Activated CD8-positive, alpha-beta T cell treated with anti-CD3 and anti-CD28 coated beads, Interleukin-2, amount 10 ng/mL, durations not matched to agents 7 days and 5 days (primary cell): ENCODE measurements at places on chromosomes 1 and 21. TPM values are rescaled to one million over a fixed set of nuclear protein-coding genes. Genes with fewer than 3 reads are reported as not detected.
A peak's percentile ranks its signal among the peaks of the same experiment; 100 is the strongest.

DNA sequence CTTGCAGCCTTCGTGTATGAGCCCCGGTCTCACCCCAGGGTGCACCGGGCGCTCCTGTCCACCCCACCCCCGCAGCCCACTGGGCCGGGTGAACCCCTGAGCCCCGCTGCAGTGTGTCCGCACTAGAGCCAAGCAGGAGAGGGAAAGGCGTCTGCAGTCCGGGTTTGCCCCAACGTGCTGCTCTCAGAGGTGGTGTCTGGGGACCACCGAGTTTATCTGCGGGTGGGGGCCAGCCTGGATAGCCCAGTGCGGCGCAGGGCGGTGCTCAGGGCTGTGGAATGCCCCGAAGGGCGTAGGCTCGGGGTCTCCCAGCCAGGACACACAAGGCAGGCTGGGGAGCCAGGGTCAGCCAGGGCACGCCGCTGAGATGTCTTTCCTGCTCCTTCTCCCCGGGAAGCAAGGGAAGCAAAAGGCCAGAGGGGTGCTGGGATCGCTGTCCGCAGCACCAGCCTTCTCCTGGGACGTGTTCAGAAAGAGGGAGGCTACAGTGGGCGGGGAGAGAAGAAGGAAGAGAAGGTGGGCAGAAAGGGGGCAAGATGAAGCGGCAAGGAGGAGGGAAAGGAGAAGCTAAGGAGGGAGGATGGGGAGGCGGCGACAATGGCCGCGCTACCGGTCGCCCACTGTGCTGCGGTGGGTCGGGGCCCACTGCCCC is 56.6 kb downstream of the MAB21L3 start:
- peak overlapping the region; percentile 85 for H3K27ac ChIP-seq
- DNase-seq, result no peak
- H3K27me3 ChIP-seq, result peaks cover 11% of the 10 kb centered on the region
- no peaks in the 10 kb centered on the region for H3K36me3 ChIP-seq
- H3K4me3 ChIP-seq, result peak overlapping the region; percentile 71
- H3K4me1 ChIP-seq, result peaks cover 16% of the 10 kb centered on the region

Gene HSPA6
- 1.1 TPM for total RNA-seq

GRCh38 chr1:203278082-203278884 is 27.0 kb upstream of the BTG2 start:
- no peak for DNase-seq
- H3K4me3 ChIP-seq, result peak overlapping the region; percentile 43
- peak overlapping the region; percentile 78 for H3K27ac ChIP-seq
- peaks cover 75% of the 10 kb centered on the region for H3K4me1 ChIP-seq
- no peaks in the 10 kb centered on the region for H3K27me3 ChIP-seq

Gene MAGI3
- total RNA-seq, result 6.4 TPM

DNA sequence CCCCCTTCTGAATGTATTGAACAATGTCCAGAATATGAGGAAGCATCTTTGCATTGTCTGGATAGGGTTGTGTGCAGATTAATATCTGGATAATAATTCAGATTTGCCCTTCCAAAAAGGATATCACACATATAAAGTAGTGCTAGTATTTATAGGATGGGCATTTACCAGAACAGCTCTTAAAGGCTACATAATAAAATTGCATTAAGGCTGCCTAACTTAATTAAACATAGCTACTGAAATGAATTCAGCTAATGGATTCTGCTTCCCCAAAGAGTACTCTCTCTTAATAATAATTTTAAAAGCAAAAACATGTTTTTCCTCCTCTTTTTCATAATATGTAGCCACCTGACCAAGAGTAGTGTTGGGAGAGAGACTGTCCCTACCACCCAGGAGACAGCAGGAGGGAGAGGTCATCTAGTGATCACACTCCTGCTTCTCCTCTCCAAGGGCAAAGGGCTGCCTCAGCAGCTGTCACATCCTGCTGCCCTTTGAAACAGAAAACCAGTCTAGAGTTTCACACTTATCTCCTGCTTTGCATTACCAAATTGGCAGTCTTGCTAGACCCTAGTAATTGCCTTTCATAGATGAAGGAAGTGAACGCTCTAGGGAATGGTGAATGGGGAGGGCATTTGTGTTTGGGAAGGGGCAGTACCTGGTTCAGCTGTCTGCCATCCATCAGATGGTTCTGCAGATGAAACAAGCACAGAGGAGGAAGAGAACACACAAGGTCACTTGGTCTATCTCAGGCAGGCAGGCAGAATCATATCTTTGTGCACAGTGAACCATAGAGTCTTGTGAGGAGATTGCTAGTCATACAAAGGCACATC is 29.3 kb upstream of the DDAH1 start:
- H3K4me3 ChIP-seq, result no peak overlapping the region
- H3K36me3 ChIP-seq, result no peaks in the 10 kb centered on the region
- no peaks in the 10 kb centered on the region for H3K4me1 ChIP-seq
- DNase-seq, result no peak
- H3K27ac ChIP-seq, result no peak overlapping the region

Gene ERRFI1
- total RNA-seq, result not detected

DNA sequence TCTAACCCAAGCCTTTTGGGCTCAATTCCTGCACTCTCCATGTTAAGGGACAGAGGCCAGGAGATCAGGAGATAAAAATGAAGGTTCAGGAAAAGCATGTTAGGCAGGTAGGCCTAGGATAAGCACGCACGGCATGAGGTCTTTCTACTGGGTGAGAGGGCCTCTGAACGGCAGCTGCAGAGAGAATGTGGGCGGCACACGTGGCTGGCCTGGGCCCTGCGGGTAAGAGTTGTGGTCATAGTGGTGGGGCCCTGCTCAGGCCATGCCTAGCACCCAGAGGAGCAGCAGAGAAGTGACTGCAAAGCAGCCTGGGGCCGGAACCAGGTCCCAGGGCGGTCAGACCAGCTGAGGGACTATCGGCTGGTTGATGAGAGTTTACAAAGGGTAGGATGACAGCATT is 7.5 kb upstream of the FOXO6 start:
- H3K27me3 ChIP-seq, result peaks cover 26% of the 10 kb centered on the region
- no peaks in the 10 kb centered on the region for H3K4me1 ChIP-seq
- H3K4me3 ChIP-seq, result no peak overlapping the region
- H3K36me3 ChIP-seq, result no peaks in the 10 kb centered on the region
- no peak for DNase-seq
- no peak overlapping the region for H3K27ac ChIP-seq

GRCh38 chr1:170619241-170620028 is 44.5 kb upstream of the PRRX1 start:
- no peak for DNase-seq
- H3K27ac ChIP-seq, result no peak overlapping the region
- no peaks in the 10 kb centered on the region for H3K4me1 ChIP-seq
- no peak overlapping the region for H3K4me3 ChIP-seq
- peaks cover 4% of the 10 kb centered on the region for H3K27me3 ChIP-seq

GRCh38 chr1:80171631-80172030 is 1165.1 kb upstream of the ADGRL4 start:
- H3K36me3 ChIP-seq, result no peaks in the 10 kb centered on the region
- no peaks in the 10 kb centered on the region for H3K4me1 ChIP-seq
- no peak overlapping the region for H3K4me3 ChIP-seq

DNA sequence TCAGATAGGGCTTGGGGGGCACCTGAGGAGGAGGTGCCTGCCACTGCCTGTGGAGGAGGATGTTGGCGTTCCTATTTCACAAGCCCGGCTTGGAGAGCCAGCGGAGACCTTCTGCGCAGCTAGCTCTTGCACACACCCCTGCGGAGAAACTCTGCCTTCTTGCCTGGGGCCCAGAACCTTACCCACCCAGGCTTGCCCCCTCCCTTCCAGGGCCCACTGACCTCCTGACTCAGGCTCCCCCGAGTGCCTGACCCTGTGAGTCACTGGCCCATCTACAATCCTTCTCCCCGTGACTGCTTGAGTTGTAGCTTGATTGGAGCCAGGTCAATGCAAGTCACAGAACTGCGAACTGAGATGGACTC is 3.4 kb downstream of the HES2 start:
- H3K27ac ChIP-seq, result no peak overlapping the region
- DNase-seq, result no peak
- H3K4me3 ChIP-seq, result no peak overlapping the region
- H3K27me3 ChIP-seq, result peaks cover 66% of the 10 kb centered on the region
- no peaks in the 10 kb centered on the region for H3K36me3 ChIP-seq

- no peak for DNase-seq
- H3K4me1 ChIP-seq, result no peaks in the 10 kb centered on the region
- H3K27ac ChIP-seq, result no peak overlapping the region
- H3K36me3 ChIP-seq, result no peaks in the 10 kb centered on the region
- H3K27me3 ChIP-seq, result no peaks in the 10 kb centered on the region
Measured at GRCh38 chr21:16644685-16645084, 868.2 kb upstream of the CXADR start.

GRCh38 chr1:39675220-39675619 is 3.3 kb upstream of the NT5C1A start:
- no peak for DNase-seq
- no peak overlapping the region for H3K4me3 ChIP-seq
- H3K4me1 ChIP-seq, result peaks cover 7% of the 10 kb centered on the region
- H3K36me3 ChIP-seq, result no peaks in the 10 kb centered on the region
- no peak overlapping the region for H3K27ac ChIP-seq
- peaks cover 29% of the 10 kb centered on the region for H3K27me3 ChIP-seq

Gene TOR1AIP1
- 67.7 TPM for total RNA-seq

Gene S100A7A
- total RNA-seq, result not detected

- peaks cover 3% of the 10 kb centered on the region for H3K27me3 ChIP-seq
- H3K36me3 ChIP-seq, result no peaks in the 10 kb centered on the region
- H3K4me3 ChIP-seq, result no peak overlapping the region
- H3K4me1 ChIP-seq, result no peaks in the 10 kb centered on the region
- H3K27ac ChIP-seq, result no peak overlapping the region
Measured at GRCh38 chr1:95206514-95206913, 27.5 kb upstream of the RWDD3 start.

Gene FAM72C
- 19.1 TPM for total RNA-seq

DNA sequence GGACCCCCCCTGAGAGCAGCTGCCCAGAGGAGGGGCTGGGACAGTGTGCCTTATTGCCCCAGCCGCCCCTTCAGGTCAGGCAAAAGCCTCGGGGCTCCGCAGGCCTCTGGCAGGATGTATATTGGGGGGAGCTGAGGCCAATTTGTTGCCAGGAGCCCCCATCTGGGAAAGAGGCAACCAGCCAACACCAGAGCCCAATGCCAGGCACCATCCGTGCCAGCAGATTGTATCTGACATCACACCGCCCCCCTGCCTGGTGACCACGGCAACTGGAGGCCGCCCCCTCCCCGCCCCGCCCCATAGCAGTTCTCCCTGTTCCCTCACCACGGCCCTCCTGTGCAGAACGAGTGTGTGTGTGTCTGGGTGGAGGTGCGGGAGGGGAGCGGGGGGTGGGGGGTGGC is 3.6 kb upstream of the PLEKHG5 start:
- H3K4me1 ChIP-seq, result peaks cover 43% of the 10 kb centered on the region
- no peaks in the 10 kb centered on the region for H3K36me3 ChIP-seq
- H3K27ac ChIP-seq, result no peak overlapping the region
- peaks cover 17% of the 10 kb centered on the region for H3K27me3 ChIP-seq
- no peak overlapping the region for H3K4me3 ChIP-seq

- DNase-seq, result no peak
- H3K27ac ChIP-seq, result no peak overlapping the region
- no peak overlapping the region for H3K4me3 ChIP-seq
- H3K27me3 ChIP-seq, result peaks cover 35% of the 10 kb centered on the region
Measured at GRCh38 chr1:156386134-156386901, 17.3 kb downstream of the RHBG start.

Gene CD1E
- total RNA-seq, result not detected

- H3K36me3 ChIP-seq, result peaks cover 83% of the 10 kb centered on the region
- H3K27ac ChIP-seq, result no peak overlapping the region
- DNase-seq, result no peak
- no peaks in the 10 kb centered on the region for H3K4me1 ChIP-seq
Measured at GRCh38 chr1:225410036-225410435, 17.8 kb downstream of the LBR start.

DNA sequence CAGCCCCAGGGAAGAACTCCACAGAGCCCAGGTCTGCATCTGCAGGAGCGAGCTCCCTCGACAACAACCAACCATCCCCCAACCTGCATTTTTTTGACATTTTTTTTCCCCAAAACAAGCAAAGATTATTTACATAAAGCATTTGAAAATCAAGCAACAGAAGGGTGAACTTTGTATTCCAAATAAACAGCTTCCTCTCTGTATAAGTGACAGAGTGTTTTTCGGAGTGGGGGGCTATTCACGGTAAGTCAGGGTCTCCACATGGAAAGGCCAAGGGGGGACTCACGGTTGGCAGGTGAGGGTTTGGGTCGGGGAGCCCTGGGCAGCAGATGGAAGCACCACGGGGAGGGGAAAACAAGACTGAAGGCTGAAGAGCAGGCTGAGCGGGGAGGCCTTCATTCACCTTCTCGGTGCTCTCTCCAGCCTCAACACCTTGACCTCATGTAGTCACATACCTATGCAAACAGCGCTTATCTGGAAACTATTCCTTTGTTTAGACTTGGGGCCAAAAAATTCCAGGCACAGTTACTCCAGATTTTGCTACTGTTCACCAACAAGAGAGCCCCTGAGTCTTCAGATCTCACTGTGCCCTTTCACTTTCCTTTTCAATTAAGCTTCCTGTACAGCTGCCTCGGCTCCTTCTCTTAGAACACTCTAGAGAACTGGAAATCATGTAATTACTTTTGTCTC is 27.6 kb downstream of the C2CD2 start:
- peaks cover 61% of the 10 kb centered on the region for H3K4me1 ChIP-seq
- H3K27ac ChIP-seq, result peak overlapping the region; percentile 98
- peak overlapping the region; percentile 86 for H3K4me3 ChIP-seq

GRCh38 chr1:179876300-179876715 is 1.3 kb downstream of the TOR1AIP2 start:
- H3K4me3 ChIP-seq, result peak overlapping the region; percentile 86
- H3K4me1 ChIP-seq, result peaks cover 47% of the 10 kb centered on the region
- peaks cover 31% of the 10 kb centered on the region for H3K36me3 ChIP-seq
- H3K27me3 ChIP-seq, result no peaks in the 10 kb centered on the region
- DNase-seq, result no peak

Gene HSD11B1
- total RNA-seq, result not detected

GRCh38 chr1:6984986-6985385 is 199.7 kb downstream of the CAMTA1 start:
- H3K4me3 ChIP-seq, result no peak overlapping the region
- H3K36me3 ChIP-seq, result no peaks in the 10 kb centered on the region
- no peak for DNase-seq
- peaks cover 3% of the 10 kb centered on the region for H3K27me3 ChIP-seq
- H3K27ac ChIP-seq, result no peak overlapping the region

GRCh38 chr1:15305468-15305770 is 58.4 kb downstream of the FHAD1 start:
- no peak for DNase-seq
- peaks cover 9% of the 10 kb centered on the region for H3K27me3 ChIP-seq
- no peak overlapping the region for H3K4me3 ChIP-seq
- no peaks in the 10 kb centered on the region for H3K4me1 ChIP-seq
- H3K27ac ChIP-seq, result no peak overlapping the region

DNA sequence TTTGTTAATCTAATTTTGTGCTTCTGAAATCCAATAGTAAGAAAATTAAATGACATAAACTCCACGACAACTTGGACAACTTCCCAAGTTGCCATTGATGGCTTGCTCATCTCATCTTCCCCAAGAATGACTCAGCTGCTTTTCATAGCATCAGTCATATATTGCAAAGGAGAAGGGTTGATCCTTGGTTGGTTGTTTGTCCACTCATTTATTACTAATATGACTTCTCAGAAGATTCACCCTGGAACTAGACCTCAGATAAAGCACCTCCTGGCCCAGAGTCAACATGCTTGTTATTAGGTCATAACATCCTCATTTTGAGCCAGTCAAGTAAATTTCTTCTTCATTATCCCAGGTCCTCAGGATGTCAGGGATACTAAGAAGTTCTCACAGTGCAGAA is 2.3 kb upstream of the LCE3D start:
- no peaks in the 10 kb centered on the region for H3K36me3 ChIP-seq
- no peaks in the 10 kb centered on the region for H3K27me3 ChIP-seq
- H3K4me1 ChIP-seq, result no peaks in the 10 kb centered on the region
- DNase-seq, result no peak
- H3K27ac ChIP-seq, result no peak overlapping the region

GRCh38 chr21:38751379-38752050 is 54.2 kb upstream of the ETS2 start:
- no peaks in the 10 kb centered on the region for H3K27me3 ChIP-seq
- peaks cover 9% of the 10 kb centered on the region for H3K4me1 ChIP-seq
- no peak overlapping the region for H3K27ac ChIP-seq
- H3K36me3 ChIP-seq, result no peaks in the 10 kb centered on the region
- no peak for DNase-seq
- H3K4me3 ChIP-seq, result no peak overlapping the region
